ENCODE measurements at places on chromosomes 2 and 18. TPM values are rescaled to one million over a fixed set of nuclear protein-coding genes. Genes with fewer than 3 reads are reported as not detected.
A peak's percentile ranks its signal among the peaks of the same experiment; 100 is the strongest.

- no peaks in the 10 kb centered on the region for H3K4me1 ChIP-seq
- no peaks in the 10 kb centered on the region for H3K36me3 ChIP-seq
- DNase-seq = no peak
- H3K27ac ChIP-seq = no peak overlapping the region
- no peak overlapping the region for H3K4me3 ChIP-seq
Observed at GRCh38 chr2:75320898-75321598, 121.7 kb upstream of the TACR1 start.

GRCh38 chr2:240196716-240197461 is 56.4 kb upstream of the OTOS start:
- no peak overlapping the region for H3K4me3 ChIP-seq
- no peaks in the 10 kb centered on the region for H3K4me1 ChIP-seq
- H3K27ac ChIP-seq = no peak overlapping the region
- DNase-seq = no peak
- peaks cover 26% of the 10 kb centered on the region for H3K27me3 ChIP-seq

- H3K4me3 ChIP-seq = no peak overlapping the region
- peaks cover 13% of the 10 kb centered on the region for H3K27me3 ChIP-seq
- H3K4me1 ChIP-seq = peaks cover 4% of the 10 kb centered on the region
- H3K27ac ChIP-seq = no peak overlapping the region
- no peaks in the 10 kb centered on the region for H3K36me3 ChIP-seq
- DNase-seq = no peak
Observed at GRCh38 chr2:72138921-72139381, 8.7 kb downstream of the CYP26B1 start.

- H3K36me3 ChIP-seq = no peaks in the 10 kb centered on the region
- no peaks in the 10 kb centered on the region for H3K27me3 ChIP-seq
- H3K4me3 ChIP-seq = no peak overlapping the region
- H3K4me1 ChIP-seq = no peaks in the 10 kb centered on the region
- H3K27ac ChIP-seq = no peak overlapping the region
Observed at GRCh38 chr18:27057519-27058234, 127.4 kb downstream of the CHST9 start.

DNA sequence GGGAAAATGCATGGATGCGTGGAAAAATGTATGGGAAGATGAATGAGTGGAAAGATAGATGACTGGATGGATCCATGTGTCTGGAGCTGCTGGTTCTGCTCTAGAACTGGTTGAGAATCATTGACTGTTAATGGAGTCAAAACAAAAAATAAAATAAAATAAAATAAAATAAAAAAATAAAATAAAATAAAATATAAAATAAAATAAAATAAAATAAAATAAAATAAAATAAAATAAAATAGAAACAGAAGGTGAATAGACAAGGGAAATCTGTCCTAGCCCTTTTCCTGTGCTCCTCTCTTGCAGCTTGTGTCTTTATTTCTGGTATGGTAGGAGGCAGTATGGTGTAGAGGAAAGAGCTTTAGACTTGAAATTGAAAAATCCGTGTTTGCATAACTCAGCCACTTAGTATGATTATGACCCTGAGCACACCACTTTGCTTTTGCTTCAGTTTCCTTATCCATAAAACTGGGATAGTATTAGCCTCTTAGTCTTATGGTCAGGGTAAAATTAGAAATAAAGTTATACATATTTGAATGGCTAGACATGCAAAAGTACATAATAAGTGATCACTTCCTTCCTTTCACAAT is 51.0 kb downstream of the PSD4 start:
- peaks cover 3% of the 10 kb centered on the region for H3K4me1 ChIP-seq
- H3K36me3 ChIP-seq = peaks cover 2% of the 10 kb centered on the region
- H3K27me3 ChIP-seq = peaks cover 2% of the 10 kb centered on the region
- no peak overlapping the region for H3K4me3 ChIP-seq
- no peak overlapping the region for H3K27ac ChIP-seq

- peak; percentile 27 for DNase-seq
- H3K4me3 ChIP-seq = no peak overlapping the region
- no peaks in the 10 kb centered on the region for H3K27me3 ChIP-seq
- peaks cover 44% of the 10 kb centered on the region for H3K36me3 ChIP-seq
- peak overlapping the region; percentile 70 for H3K27ac ChIP-seq
- H3K4me1 ChIP-seq = peaks cover 31% of the 10 kb centered on the region
Observed at GRCh38 chr2:54634564-54635511, 88.6 kb upstream of the EML6 start.

GRCh38 chr2:64999754-65000153 is 10.6 kb downstream of the SLC1A4 start:
- peaks cover 3% of the 10 kb centered on the region for H3K4me1 ChIP-seq
- no peak for DNase-seq
- H3K27ac ChIP-seq = no peak overlapping the region

DNA sequence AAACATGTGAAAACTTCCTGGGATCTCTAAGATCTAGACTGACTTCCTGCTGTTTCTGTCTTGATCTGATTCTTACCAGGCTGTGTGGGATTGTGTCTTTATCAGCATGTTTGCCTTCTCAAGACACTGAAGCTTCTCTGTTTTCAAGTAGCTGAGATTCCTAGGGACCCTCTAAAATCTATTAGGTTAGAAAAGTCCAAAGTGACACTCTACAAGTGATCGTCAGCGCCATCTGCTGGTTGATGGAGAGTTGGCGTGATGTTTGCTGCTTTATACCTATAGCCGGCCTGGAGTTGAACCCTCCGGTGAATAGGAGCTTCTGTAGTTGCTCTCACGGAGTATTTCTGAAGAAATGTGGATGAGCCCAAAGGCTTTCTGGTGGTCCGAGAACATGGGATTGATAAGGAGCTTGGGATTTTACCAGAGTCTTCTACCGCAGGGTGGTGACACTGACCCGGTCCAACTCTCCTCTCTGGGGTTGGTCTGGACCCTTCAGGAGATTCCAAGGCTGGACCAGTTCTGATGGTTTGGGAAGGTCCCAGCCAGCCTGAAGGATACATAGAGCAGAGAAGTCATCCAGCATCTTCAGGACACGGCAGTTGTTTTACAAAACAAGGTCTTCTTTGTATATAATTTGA is 96.0 kb upstream of the TTC39C start:
- no peak overlapping the region for H3K27ac ChIP-seq
- peaks cover 12% of the 10 kb centered on the region for H3K4me1 ChIP-seq
- H3K36me3 ChIP-seq = no peaks in the 10 kb centered on the region
- no peak overlapping the region for H3K4me3 ChIP-seq
- peak; percentile 89 for DNase-seq

GRCh38 chr2:234558642-234559041 is 61.8 kb upstream of the ARL4C start:
- H3K27me3 ChIP-seq = peaks cover 7% of the 10 kb centered on the region
- H3K4me3 ChIP-seq = no peak overlapping the region
- H3K4me1 ChIP-seq = no peaks in the 10 kb centered on the region
- H3K27ac ChIP-seq = no peak overlapping the region
- H3K36me3 ChIP-seq = no peaks in the 10 kb centered on the region

DNA sequence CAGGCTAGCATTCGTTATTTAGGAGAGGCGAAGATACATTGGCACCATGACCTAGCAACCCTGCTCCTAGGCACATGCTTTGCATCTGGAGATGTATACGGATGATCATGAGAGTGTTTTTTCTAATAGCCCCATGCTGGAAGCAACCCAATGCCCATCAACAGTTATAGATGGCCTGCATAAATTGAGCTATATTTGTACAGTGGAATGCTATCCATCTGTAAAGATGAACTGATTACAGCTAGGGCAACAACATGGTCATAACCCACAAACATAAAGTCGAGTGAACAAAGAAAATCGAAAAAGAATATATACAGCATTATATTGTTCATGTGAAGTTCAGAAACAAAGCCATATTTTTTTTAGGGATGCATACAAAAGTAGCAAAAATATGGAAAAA is 20.6 kb upstream of the CHRNA1 start:
- peaks cover 23% of the 10 kb centered on the region for H3K4me1 ChIP-seq
- no peaks in the 10 kb centered on the region for H3K36me3 ChIP-seq
- no peak for DNase-seq
- no peaks in the 10 kb centered on the region for H3K27me3 ChIP-seq
- H3K4me3 ChIP-seq = no peak overlapping the region

- H3K27me3 ChIP-seq = no peaks in the 10 kb centered on the region
- no peak overlapping the region for H3K27ac ChIP-seq
- H3K4me1 ChIP-seq = no peaks in the 10 kb centered on the region
- H3K36me3 ChIP-seq = no peaks in the 10 kb centered on the region
- DNase-seq = no peak
Observed at GRCh38 chr2:9378433-9379390, 44.6 kb downstream of the ITGB1BP1 start.

TXNDC2 gene
- total RNA-seq = not detected

TMEM17 gene
- total RNA-seq = 0.18 TPM
